Stimulated activated CD4-positive, alpha-beta T cell treated with anti-CD3 and anti-CD28 coated beads, Interleukin-15, amount 100 ng/mL, for 24 hours (primary cell): ENCODE measurements at places on chromosomes 7 and 10.

- DNase-seq: no peak
These were observed 249.8 kb upstream of the AKR1E2 start for GRCh38 chr10:4576206-4576605.

- DNase-seq: no peak
These were observed 172.7 kb downstream of the DIP2C start for GRCh38 chr10:516764-517163.

- no peak for DNase-seq
These were observed 100.3 kb upstream of the C10orf90 start for GRCh38 chr10:126770809-126771208.

- DNase-seq: no peak
These were observed 314.5 kb downstream of the CRPPA start for GRCh38 chr7:16106869-16107268.
